Activated naive CD4-positive, alpha-beta T cell treated with anti-CD3 and anti-CD28 coated beads, Interleukin-2, amount 50 U/mL, for 72 hours (primary cell): ENCODE measurements at places on chromosomes 7 and 10. TPM values are rescaled to one million over a fixed set of nuclear protein-coding genes. Genes with fewer than 3 reads are reported as not detected.

The GIMAP2 gene
- 47.8 TPM for total RNA-seq

The SLC18A3 gene
- not detected for total RNA-seq

The LOXL4 gene
- total RNA-seq: not detected

The SP8 gene
- total RNA-seq: not detected
